ENCODE measurements at places on chromosomes 16 and 17. TPM values are rescaled to one million over a fixed set of nuclear protein-coding genes. Genes with fewer than 3 reads are reported as not detected.

LGALS9B gene
- not detected for total RNA-seq

KRTAP4-3 gene
- total RNA-seq, result not detected

DNA sequence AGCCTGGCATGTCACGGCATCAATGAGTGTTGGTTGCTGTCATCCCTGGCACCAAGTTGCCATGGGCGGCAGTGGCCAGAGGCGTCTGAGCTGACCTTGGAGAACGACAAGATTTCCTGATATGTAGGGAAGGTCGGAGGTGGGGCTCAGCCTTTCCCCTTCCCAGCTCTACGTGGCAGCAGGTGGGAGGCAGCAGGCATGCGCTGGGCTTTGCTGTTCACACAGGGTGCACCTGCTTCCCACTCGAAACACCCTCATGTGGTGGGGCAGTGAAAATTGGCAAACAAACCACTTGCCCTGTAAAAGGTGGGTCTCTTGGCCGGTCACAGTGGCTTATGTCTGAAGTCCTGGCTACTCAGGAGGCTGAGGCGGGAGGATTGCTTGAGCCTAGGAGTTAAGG is 12.3 kb upstream of the TFAP4 start:
- no peak overlapping the region for H3K4me3 ChIP-seq
- peaks cover 31% of the 10 kb centered on the region for H3K4me1 ChIP-seq
- H3K27ac ChIP-seq, result no peak overlapping the region
- DNase-seq, result no peak

GRCh38 chr16:55713103-55713502 is 57.3 kb downstream of the SLC6A2 start:
- no peaks in the 10 kb centered on the region for H3K4me1 ChIP-seq
- H3K27ac ChIP-seq, result no peak overlapping the region
- no peak for DNase-seq

- H3K27ac ChIP-seq, result peak overlapping the region; percentile 30
- H3K4me1 ChIP-seq, result peaks cover 26% of the 10 kb centered on the region
- DNase-seq, result no peak
- peaks cover 7% of the 10 kb centered on the region for H3K27me3 ChIP-seq
- H3K4me3 ChIP-seq, result no peak overlapping the region
Observed at GRCh38 chr17:49583226-49583625, 7.6 kb downstream of the NXPH3 start.

GRCh38 chr17:40519089-40519775 is 17.8 kb upstream of the TNS4 start:
- peak overlapping the region; percentile 51 for H3K27ac ChIP-seq
- H3K27me3 ChIP-seq, result no peaks in the 10 kb centered on the region

DNA sequence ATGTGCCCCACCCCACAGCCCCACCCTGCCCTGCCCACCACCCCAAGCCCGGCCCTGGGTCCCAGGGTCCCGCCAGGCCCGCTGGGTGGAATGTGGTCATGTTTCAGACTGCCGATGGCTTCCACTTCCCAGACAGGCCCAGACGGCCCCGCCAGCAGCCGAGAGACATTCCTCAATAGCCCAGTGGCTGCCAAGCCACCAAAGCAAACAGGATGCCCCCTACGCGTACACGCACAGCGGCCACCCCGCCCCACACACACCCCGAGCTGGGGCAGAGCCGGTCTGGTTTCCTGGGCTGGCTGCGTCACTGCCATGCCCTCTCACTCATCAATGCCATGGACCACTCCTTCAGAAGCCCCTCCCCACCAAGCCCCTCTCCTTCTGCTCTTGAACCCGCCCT is 1.2 kb upstream of the KRT17 start:
- no peak for DNase-seq
- peaks cover 27% of the 10 kb centered on the region for H3K27me3 ChIP-seq
- no peak overlapping the region for H3K27ac ChIP-seq
- H3K36me3 ChIP-seq, result no peaks in the 10 kb centered on the region
- H3K4me3 ChIP-seq, result no peak overlapping the region

DNA sequence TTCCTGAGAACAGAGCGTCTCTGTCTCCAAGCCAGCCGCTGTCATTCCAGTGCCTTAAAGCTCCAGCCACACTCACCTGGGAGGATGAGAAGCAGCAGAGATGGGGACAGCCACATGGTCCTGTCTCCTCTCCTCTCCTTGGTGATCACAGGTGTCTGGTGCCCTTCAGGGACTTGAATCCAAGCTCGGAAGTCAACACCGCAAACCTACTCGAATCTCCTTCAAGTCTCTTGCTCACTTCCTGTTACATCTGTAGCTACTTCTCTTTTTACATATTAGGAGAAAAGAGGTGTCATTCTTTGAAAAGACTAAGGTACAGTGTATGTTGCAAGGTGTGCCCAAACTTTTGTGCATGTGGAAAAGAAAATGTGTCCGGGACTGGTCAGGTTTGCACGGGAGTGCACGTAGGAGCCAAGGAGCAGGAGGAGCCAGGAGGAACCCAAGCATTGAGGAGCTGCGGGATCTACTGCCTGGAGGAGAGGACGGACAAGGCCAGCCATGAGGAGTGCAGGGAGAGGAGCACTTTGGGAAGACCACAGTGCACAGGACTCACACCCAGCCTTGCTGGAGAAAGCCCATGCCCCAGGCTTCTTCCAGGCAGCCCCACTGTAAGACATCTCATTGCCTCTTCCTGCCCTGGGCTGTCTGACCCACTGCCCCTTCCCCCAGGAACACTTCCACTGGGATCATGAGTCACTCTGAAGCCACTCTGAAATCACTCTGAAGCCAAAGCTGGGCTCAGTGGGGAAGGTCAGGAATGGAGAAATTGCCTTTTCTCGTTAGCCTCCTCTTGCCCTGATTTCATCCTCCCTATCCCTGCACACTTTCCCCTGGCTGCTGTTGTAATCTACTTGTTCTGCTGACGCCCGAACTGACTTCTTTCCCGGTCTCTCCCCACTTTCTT is at the start of gene CD300LD:
Gene CD300LD (minus strand): TSS at position 197 of the 904 bp plus-strand sequence. CDS start 81 bp downstream, at position 116.
- no peak within 1 kb of the TSS for H3K27ac ChIP-seq
- no peak for DNase-seq
- no peak within 1 kb of the TSS for H3K4me3 ChIP-seq
- no peaks in the 10 kb centered on the region for H3K27me3 ChIP-seq
- no peaks in the 10 kb centered on the region for H3K36me3 ChIP-seq

DNA sequence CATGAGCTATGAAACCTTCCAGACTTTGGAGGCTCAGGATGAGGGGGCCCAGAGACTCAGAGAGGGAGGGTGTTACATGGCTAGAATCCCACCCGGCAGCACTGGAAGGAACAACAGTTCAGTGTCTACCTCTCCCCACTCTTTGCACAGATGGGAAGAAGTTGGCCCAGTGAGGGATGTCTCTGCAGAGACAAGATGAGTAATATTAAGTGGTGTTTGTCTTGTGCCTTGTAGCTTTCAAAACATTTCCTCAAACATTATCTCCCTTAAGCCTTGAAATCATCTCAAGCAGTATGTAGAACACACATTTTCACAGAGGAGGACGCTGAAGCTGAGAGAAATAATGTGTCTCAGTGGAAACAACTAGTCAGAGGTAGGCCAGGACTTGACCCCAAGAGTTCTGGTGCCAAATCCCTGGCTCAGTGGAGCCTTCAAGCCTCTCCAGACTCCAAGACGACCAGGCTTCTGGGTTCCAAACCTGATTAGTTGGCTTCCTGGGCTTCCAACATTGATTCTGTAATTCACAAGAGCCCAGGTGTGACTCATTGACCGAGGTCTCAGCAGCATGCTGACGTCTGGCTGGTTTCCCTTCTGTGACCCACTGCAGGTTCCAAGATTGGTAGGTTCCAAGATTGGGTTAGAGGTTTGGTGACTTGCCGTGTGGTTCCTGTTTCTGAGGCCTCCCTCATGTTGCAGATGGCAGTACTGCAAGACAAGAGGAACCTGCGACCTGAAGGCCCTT is 7.4 kb downstream of the RNF112 start:
- no peak overlapping the region for H3K4me3 ChIP-seq
- peak overlapping the region; percentile 69 for H3K27ac ChIP-seq
- H3K4me1 ChIP-seq, result peaks cover 25% of the 10 kb centered on the region
- no peaks in the 10 kb centered on the region for H3K36me3 ChIP-seq

- no peak overlapping the region for H3K4me3 ChIP-seq
- H3K4me1 ChIP-seq, result peaks cover 9% of the 10 kb centered on the region
- no peaks in the 10 kb centered on the region for H3K27me3 ChIP-seq
- no peaks in the 10 kb centered on the region for H3K36me3 ChIP-seq
- H3K27ac ChIP-seq, result no peak overlapping the region
Observed at GRCh38 chr17:67625971-67626370, 91.8 kb upstream of the NOL11 start.

GRCh38 chr17:81556863-81557262 is 4.7 kb upstream of the FAAP100 start:
- H3K27ac ChIP-seq, result peak overlapping the region; percentile 72
- peaks cover 40% of the 10 kb centered on the region for H3K36me3 ChIP-seq
- H3K4me3 ChIP-seq, result no peak overlapping the region
- DNase-seq, result no peak
- peaks cover 8% of the 10 kb centered on the region for H3K27me3 ChIP-seq
- peaks cover 58% of the 10 kb centered on the region for H3K4me1 ChIP-seq

GRCh38 chr17:17313350-17313991 is 10.3 kb downstream of the NT5M start:
- no peak overlapping the region for H3K4me3 ChIP-seq
- peaks cover 5% of the 10 kb centered on the region for H3K27me3 ChIP-seq
- no peak overlapping the region for H3K27ac ChIP-seq
- H3K4me1 ChIP-seq, result no peaks in the 10 kb centered on the region
- no peaks in the 10 kb centered on the region for H3K36me3 ChIP-seq
